8988T (cell line): ENCODE measurements at places on chromosomes 11 and 22.

DNA sequence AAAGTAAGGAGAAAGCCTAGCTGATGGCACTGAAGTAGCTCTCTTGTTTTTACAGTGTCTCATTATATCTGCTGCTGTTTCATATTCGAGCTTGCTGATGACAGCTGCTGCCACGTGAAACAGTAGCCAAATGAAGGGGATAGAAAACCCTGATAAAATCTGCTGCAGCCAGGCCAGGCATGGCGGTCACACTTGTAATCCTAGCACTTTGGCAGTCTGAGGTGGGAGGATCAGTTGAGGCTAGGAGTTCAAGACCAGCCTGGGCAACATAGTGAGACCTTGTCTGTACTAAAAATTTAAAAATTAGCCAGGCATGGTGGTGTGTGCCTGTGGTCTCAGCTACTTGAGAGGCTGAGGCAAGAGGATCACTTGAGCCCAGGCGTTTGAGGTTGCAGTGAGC is 13.4 kb downstream of the IFT46 start:
- no peak for DNase-seq

DNA sequence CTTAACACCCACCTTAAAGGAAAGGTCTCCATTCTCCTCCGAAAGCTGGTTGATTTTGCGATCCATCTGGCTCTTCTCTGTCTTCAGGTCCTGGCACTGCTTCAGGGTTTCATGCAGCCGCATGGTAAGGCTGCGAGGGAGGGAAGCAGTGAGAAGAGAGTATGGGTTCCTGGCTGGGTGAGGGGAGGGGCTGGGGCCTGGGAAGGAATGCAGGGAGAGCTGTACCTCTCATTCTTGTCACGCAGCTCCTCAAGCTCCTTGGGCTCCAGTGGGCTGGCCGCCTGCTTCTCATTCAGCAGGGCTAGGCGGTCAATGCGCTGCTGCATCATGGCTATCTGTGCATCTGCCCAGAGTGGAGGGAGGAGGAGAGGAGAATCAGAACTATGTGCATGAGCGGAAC is 19.5 kb downstream of the IL18BP start:
- DNase-seq = no peak

GRCh38 chr22:28021116-28021997 is 102.3 kb upstream of the PITPNB start:
- DNase-seq = no peak

- no peak for DNase-seq
Observed at GRCh38 chr11:23124249-23124648, 264.0 kb upstream of the CCDC179 start.

- DNase-seq = peak; percentile 63
Observed at GRCh38 chr11:17972987-17973386, 39.9 kb downstream of the SERGEF start.

DNA sequence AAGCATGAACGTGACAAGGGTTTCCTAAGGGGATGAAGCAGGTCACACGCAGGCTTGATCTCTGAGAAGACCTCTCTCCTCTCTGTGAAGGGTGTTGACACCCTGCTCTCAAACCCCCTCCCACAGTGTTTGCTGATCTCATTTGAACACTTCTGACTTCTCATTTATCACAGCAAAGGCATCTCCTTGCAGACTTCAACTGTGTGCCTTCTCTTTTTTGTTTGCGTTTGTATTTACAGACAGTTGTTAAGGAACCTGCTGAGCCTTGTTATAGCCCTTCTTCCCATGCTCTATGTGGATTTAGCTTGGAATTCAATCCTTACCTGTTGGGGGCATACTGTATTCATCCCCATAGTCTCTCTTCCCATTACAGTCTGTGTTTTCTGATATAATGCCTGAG is 206.5 kb downstream of the NELL1 start:
- DNase-seq = no peak

- no peak for DNase-seq
Observed at GRCh38 chr11:125448136-125448535, 47.9 kb downstream of the FEZ1 start.

DNA sequence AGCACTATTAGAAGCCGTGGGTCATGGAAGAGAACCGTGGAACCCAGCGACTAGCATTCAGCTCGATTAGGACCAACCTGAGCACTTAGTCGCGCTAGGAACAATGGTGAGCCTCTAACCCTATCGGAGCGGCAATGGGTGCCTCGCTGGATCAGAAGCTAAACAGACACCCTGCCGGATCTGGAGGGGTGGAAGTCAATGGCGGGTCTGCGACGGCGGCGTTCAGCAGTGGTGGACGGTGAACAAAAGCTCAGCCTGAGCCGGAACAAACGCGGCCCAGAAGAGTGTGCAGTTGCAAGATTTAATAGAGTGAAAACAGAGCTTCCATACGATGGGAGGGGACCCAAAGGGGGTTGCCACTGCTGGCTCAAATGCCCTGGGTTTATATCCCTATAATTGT is 391.8 kb upstream of the DDI1 start:
- DNase-seq = no peak

DNA sequence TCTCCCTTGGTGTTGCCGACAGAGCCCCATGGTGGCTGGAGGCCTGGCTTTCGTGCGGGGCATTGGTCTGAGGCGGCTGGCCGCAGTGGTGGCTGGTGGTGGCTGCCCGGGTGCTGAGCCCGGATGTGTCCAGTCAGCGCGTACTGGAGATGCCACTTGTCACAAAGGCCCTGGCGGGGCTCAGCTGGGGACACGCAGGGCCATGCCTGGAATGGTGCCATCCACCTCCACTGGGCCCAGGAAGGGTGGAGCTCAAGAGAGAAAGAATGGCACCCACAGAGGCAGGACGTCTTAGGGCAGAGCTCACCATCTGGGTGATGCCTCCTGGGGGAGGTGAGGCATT is 92.5 kb downstream of the CEP164 start:
- no peak for DNase-seq

DNA sequence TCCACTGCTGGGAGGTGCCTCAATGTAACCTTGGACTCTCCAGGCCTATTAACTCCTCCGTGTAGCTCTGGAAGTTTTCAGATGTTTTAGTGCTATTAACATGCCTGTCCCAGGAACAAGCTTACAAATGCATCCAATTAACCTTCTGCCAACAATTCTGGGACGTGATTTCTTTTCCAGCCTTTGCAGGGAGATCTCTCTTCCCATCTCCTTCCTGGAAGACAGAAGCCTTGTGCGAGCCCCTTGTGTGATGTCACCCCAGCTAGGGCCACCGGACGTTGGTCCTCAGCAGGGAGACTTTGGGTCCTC is 47.7 kb upstream of the SYT7 start:
- no peak for DNase-seq

- DNase-seq = no peak
Observed at GRCh38 chr11:32838505-32839274, 9.0 kb downstream of the PRRG4 start.

DNA sequence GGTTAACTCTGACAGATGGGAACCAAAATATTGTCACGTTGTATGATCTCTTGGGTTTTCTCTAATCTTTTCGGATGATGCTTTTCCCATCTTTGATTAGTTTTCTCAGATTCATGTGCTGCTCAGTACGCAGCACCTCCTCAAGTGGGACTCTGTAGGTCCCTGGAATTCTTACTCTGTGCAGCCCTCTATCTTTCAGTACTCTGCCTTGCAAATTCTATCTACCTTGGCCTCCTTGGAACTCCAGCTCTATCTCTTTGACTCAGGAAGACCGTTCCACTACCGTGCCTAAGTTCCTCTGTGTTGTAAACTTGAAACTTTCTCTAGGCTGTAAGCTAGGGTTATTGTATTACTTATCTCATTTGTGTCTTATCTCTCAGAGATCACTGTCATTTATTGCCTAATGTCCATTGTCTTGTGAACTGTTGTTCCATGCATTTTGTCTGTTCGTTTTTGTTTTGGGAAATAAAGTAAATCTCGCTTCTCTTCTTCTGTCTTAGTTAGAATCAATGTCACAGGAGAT is 20.1 kb upstream of the CHORDC1 start:
- DNase-seq = no peak

GRCh38 chr11:67310246-67311050 is 7.1 kb downstream of the SSH3 start:
- no peak for DNase-seq

- no peak for DNase-seq
Observed at GRCh38 chr22:46971764-46972125, 209.3 kb downstream of the TBC1D22A start.

GRCh38 chr11:123344790-123345357 is 85.2 kb upstream of the GRAMD1B start:
- no peak for DNase-seq

GRCh38 chr11:88511006-88511405 is 173.5 kb upstream of the CTSC start:
- DNase-seq = no peak

- no peak for DNase-seq
Observed at GRCh38 chr22:19497245-19497644, 17.5 kb downstream of the CDC45 start.

- DNase-seq = no peak
Observed at GRCh38 chr11:36098087-36098486, 154.2 kb downstream of the LDLRAD3 start.

- DNase-seq = no peak
Observed at GRCh38 chr11:103907548-103908455, 128.6 kb upstream of the DDI1 start.

GRCh38 chr11:27700351-27701301 is at the start of gene BDNF:
TSS of gene BDNF (minus strand) at chr11:27700455. CDS start at chr11:27658564, 41,891 bp downstream.
- peak; percentile 37 for DNase-seq

DNA sequence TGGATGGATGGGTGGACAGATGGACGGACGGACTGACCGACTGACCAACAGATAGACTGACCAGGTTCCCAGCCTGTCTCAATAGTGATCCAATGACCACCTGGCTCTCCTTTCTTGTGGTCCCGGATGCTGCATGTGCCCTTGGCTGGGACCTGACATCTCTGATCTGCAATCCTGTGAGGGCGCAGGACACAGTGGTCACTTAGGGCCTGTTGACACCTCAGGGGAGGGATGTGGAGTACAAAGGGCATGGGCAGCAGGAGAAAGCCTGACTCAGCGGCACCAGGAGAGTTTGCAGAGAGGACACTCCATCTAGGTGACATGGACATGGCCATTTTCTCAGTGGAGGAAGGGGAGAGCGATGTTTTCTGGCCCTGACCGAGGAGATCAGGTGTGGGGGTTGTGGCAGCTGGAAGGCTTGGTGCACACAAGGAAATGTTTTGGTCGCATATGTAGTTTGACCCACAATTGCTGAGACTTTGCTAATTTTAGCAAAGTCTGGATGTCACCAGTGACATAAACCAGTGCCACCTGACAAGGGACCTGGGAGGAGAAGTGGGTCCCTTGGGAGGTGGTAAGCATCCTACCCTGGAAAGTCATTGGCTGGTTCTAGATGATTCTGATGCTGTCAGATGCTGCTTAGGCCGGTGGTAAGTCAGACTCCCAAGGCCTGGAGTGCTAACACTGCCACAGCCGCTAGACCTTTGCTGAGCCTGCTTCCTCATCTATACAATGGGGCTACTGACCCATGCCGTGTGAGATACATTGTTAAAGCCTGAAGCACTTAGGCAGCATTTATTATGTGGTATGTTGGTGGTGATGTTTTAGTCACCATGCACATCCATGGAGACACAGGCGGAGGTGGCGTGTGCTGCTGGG is 50.7 kb downstream of the CD82 start:
- no peak for DNase-seq

DNA sequence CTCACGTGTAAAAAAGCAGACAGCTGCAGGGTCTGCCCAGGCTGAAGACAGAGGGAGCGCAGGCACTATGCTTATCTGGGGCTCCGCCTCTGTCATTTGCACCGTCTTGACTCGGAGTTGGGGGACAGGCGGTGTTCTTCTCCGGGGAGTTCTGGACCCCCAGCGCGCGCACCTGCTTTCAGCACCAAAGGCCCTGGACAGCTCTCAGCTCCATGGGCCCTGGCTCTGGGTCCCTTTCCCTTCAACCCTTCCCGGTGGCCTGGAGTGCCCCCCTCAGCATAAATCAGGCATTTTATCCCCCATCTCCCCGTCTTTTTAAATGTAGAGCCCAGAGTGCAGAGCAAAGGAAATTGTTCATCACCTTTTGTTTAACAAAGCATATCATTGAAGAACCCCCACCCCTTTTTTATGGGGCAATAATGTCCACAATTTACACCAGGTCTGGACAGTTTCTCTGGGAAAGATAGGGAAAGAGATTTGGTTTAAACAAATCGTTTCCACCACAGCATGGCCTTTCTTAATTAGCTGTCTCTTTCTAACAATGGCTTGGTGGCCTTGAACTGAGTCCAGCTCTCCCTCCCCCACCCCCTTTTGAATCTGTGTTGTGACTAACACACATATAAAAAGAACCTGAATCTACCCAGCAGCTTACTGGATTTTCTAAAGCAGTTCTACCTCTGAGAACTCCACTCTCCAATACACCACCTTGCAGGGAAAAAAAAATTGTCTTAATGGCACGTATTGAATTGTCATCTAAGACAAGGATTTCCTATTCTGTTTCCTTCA is 1.7 kb downstream of the SEZ6L start:
- DNase-seq = no peak

- DNase-seq = no peak
Observed at GRCh38 chr11:16902182-16902581, 112.0 kb downstream of the PLEKHA7 start.

- DNase-seq = no peak
Observed at GRCh38 chr11:7672276-7672959, 882 bp downstream of the CYB5R2 start.

DNA sequence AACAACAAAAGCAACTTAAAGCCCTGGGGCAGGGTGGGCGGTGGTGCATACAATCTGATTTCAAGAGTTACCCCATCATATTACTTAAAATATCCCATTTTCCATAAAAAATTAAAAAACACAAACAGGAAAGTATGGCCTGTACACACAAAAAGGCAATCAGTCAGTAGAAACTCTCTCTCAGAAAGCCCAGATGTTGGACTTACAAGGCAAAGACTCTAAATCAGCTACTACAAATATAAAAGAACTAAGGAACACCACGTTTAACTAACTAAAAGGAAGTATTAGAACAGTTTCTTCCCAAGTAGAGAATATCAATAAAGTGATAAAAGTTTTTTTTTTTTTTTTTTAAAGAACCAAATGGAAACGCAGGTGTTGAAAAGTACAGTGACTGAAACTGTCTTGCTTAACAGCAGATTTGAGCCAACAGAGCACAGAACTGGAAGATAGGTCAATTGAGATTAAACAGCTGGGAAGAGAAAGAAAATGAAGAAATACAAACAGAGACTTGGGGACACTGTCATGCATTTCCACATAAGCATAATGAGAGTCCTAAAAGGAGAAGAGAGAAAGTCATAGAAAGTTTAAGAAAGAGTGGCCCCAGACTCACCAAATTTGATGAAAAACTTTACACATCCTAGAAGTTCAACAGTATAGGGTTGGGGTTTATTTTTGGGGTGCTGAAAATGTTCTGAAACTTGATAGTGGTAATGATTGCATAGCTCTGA is 8.6 kb downstream of the SC5D start:
- DNase-seq = no peak

- no peak for DNase-seq
Observed at GRCh38 chr11:105070306-105070705, 25.2 kb upstream of the CARD16 start.
